ENCODE measurements at places on chromosomes 13 and 19. TPM values are rescaled to one million over a fixed set of nuclear protein-coding genes. Genes with fewer than 3 reads are reported as not detected.

The OR7A5 gene
- not detected for total RNA-seq

The FCER2 gene
- 0.20 TPM for total RNA-seq

The SPIB gene
- total RNA-seq = 0.30 TPM

The SIGLEC11 gene
- 0.79 TPM for total RNA-seq

The PCDH17 gene
- total RNA-seq = 3.3 TPM

The NLRP9 gene
- not detected for total RNA-seq

The SUGP2 gene
- total RNA-seq = 33.5 TPM

GRCh38 chr13:31594056-31594455 lies 145.3 kb upstream of the RXFP2 start:
- no peak for DNase-seq

DNA sequence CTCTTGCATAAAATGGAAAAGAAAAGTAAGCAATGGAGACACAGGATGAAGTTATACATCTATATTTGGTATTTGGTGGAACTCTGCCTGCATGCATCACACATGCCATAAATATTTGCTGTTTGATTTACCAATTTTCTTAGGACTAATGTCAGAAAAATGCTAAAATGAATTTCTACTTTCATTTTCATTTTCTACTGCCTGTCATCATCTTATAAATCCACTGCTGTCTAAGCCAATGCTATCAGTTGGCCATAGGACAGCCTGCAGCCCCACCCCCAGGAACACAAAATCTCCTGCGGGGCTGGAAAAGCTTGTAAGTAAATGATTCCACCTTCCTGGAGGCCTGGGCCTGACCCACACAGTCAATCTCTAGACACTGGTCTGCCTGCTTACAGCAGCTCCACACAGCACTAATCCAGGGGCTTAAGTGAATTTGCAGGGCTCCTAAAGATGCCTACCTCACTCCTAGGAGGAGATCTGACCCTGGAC lies 122.0 kb downstream of the ENOX1 start:
- no peak for DNase-seq

GRCh38 chr13:26029581-26030136 lies 22.2 kb downstream of the SHISA2 start:
- no peak for DNase-seq

DNA sequence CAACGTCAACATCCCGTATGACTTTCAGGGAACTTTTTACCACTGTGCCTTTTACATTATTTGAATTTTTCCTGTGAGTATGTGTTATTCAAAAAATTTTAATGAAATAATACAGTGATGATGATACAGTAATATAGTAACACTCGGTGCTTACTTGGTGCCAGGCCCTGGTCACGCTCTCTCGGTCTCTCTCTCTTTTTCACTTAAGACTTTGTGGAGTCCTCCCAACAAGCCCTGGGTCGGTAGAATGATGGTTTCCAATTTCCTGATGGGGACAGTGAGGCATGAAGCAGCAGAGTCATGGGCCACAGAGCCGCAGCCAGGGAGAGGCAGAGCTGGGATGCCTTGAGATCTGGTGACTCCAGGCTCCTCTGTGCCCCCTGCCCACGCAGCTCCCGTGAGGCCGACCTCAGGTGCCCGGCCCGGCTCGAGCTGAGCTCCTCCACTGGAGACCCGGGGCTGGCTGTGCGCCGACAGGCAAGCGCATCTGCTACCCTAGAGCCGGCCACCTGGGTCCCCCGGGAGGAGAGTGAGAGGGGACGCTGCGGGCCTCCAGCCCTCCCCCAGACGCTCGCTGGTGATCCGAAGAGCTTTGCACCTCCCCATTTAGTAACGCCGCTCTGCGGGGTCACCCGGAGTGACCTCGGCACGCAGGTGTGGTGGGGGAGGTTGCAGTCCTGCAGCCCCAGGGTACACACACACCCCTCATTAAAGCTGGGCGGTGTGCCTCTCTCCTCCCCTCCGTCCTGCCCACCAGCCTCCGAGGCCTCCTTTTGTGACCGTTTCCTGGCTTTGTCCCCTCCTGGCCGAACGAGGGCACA lies 4.4 kb upstream of the SBK3 start:
- no peak for DNase-seq

- DNase-seq = peak; percentile 6
These were observed 56.3 kb downstream of the FOXO1 start for GRCh38 chr13:40609972-40610726.

DNA sequence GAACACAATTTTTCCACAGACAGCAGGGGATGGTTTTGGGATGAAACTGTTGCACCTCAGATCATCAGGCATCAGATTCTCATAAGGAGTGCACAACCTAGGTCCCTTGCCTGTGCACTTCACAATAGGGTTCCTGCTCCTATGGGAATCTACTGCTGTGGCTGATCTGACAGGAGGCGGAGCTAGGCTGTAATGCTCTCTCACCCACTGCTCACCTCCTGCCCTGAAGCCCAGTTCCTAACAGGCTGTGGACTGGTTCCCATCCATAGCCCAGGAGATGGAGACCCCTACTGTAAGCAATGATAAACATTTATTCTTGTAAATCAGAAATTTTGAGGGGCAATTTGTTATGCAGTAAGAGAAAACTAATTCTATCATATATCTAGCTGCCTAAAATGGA lies 1234.7 kb downstream of the SLITRK1 start:
- no peak for DNase-seq

DNA sequence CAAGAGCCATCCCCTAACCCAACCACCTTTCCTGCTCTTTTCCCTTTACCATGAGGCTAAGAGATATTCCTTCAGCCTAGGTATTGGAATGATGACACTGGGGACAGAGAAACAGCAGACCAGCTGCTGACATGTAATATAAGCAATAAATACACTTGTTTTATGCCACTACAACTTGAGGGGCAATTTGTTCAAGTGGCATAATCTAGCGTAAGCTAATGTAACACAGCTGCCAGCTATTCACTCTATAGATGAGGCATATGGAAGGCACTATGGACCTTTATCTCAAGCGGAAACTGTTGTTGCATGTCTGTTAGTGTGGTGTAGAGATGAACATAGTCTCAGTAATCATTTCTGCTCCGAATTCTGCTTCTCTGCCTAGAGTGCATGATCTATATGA lies 111.1 kb downstream of the STARD13 start:
- no peak for DNase-seq

DNA sequence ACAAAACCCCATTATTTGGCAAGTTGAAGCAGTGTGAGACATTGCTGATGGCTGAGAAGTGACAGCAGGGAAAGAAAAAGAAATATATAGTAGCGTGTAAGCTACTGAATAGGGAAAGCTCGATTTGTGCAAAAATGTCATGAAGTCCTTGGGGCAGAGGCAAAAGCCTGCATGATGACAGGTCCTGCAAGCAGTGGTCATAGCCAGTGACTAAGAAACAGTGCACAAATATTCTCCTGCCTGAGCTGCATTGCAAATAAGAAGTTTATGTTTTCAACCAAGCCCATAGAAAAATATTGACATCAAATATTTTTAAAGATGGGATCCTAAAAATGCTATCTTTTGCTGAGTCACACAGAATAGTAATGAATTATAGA lies 270.0 kb downstream of the SLITRK6 start:
- DNase-seq = no peak

GRCh38 chr13:101447852-101448251 lies 4.6 kb upstream of the ITGBL1 start:
- DNase-seq = no peak

GRCh38 chr13:32585550-32586079 lies 637 bp upstream of the PDS5B start:
- DNase-seq = no peak

- no peak for DNase-seq
These were observed 35.4 kb downstream of the KL start for GRCh38 chr13:33051632-33052031.

- DNase-seq = no peak
These were observed 6.5 kb upstream of the TIMM50 start for GRCh38 chr19:39474139-39474620.
